Smooth muscle cell of the brain vasculature (primary cell): ENCODE measurements at places on chromosomes 12 and 14.

GRCh38 chr14:76502638-76503037, 126.7 kb downstream of the ESRRB start:
- DNase-seq, result no peak

GRCh38 chr14:67934087-67934486, 114.5 kb downstream of the RAD51B start:
- DNase-seq, result no peak

DNA sequence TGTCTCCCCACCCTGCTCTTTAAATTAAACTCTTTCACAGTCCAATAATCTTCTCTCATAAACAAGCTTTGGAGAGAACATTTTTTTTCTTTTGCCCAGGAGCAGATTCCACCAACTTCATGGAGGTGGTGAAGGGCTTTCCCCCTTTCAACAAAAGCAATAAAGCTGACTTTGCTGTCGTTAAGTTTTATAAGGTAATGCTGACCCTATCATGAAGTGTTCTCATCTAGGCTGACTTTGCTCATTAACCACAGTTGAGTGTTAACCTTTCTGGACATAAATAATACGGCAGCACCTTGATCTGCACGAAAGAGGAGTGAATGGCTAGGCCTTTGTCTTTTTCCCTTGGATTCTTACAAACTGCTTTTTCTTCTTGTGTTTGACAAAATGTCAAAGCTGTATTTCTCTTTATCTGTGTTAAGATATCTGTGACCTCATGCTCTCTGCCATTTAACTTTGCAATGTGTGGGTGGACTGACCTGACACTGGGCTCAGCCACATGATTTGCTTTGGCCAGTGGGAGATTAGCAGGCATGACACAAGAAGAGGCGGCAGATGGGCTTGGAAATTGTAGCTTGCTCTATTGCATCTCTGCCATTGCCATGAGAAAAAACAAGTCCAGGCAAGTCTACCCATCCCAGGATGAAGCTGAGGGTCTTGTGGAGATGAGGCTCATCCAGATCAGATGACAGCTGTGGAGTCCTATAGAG, 470.9 kb upstream of the CCDC196 start:
- DNase-seq, result no peak

- DNase-seq, result no peak
These were observed at the start of gene IKZF4 for GRCh38 chr12:56020423-56021184. Gene IKZF4 (plus strand): TSS chr12:56021043. CDS start chr12:56021494, 451 bp downstream.

GRCh38 chr14:50967790-50968189, 23.5 kb upstream of the PYGL start:
- no peak for DNase-seq
